ENCODE measurements at places on chromosomes 6 and 20.
A peak's percentile ranks its signal among the peaks of the same experiment; 100 is the strongest.

DNA sequence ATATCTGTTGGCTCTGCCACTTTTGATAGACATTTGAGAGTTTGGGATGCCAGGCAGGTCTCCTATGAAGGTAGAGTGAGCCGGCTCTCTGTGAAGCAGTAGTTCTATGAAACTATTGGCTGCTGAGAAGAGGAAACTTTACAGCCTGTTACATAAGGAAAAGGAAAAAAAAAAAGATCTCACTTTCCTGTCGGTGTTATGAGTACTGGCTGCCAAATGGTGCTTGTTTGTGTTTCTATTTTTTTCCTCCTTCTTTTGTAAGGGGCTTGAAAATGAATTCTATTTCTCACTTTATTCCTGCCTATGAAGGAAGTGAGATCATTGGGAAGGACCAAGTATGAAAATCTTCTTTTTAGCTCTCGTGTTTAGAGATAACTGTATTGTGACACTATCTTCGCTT is 73.1 kb upstream of the CLDN20 start:
- DNase-seq, result no peak

DNA sequence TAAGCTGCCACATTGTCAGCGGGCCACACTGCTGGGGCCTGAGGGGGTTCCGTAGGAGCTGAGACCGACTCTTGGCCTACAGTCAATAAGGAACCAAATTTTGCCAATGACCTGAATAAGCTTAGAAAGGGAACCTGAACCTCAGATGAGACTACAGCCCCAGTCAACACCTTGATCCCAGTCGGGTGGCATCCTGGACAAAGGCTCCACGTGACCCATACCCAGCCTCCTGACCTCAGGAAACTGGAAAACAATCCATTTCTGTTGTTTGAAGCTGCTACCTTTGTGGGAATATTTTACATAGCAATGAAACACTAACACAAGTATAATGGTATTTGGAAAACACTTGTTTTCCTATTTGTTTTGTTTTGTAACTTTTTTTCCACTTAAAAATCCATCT is 179.9 kb upstream of the RALGAPA2 start:
- no peak for DNase-seq

GRCh38 chr20:43926287-43927050 is 11.8 kb downstream of the TOX2 start:
- DNase-seq, result no peak

DNA sequence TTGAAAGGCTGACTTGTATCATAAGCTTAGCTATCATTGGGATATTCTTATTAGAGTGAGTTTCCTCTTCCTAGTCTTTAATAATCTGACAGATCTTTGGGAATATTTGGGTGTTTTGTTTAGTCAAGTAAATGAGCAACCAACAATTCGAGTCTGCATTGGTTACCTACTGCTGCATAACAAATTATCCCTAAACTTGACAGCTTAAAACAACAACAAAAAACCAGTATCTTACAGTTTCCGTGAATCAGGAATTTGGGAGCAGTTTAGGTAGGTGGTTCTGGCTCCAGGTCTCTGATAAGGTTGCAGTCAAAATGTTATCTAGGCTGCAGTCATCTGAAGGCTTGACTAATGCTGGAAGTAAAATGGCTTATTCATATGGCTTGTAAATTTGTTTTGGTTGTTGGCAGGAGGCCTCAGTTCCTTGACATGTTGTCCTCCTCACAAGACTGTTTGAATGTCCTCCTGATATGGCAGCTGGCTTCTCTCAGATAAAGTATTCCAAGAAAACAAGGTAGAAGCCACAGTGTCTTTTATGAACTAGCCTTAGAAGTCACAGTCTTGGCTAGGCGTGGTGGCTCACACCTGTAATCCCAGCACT is 7.2 kb downstream of the GTF3C6 start:
- DNase-seq, result no peak

DNA sequence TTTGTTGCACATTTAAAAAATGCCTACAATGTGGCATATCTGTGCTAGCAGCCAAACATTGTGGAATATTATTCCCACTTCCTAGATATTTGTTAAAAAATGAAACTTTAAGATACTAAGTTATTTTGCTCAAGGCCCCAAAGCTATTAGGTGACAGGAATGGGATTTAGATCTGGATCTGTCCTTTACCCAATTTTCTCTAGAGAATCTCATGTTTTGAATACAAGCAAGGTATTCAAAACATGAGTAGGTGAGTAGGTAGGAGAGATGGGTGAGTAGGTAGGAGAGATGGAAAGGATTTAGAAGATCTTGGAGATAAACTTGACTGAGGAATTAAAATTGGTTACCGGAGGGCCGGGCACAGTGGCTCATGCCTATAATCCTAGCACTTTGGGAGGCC is 61.2 kb upstream of the AKIRIN2 start:
- no peak for DNase-seq

- no peak for DNase-seq
Observed at GRCh38 chr6:44740566-44741120, 353.1 kb downstream of the CDC5L start.

- no peak for DNase-seq
Observed at GRCh38 chr6:24974182-24975171, 38.7 kb upstream of the RIPOR2 start.

DNA sequence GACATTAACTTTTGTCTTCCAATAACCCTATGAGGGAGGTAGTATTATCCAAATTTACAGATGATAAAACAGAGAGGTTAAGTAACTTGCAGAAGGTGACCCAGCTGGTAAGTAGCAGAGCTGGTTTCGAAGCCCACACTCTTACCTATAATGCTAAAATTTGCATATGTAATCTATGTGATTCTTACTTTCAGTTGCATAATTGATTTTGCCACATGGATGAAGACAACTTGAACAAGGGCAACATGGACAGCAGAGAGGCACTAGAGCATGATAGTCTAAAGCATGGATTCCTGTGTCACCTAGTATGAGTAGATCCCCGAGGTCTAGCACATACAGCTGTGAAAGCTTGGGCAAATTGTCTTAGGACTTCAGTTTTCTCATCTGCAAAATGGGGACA is 117.6 kb upstream of the DTNBP1 start:
- no peak for DNase-seq

DNA sequence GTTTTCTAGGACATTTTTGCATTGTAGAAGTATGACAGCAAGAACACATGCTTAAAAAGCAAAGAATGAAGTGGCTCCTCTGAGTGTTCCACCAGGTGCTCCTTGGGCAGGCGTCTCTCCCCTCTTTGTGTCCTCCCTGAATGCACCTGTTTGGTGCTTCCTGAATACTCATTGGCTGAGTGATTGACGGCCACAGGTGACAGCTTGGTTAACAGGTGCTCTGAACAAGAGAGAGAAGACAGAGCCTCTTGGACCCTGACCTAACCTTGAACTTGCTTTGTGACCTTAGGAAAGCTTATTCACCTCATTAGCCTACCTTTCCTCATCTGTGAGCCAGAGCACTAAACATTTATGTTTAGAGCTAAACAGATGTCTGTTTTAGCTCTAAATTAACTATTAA is 93.7 kb downstream of the TULP4 start:
- DNase-seq, result no peak

GRCh38 chr6:99979953-99980352 is 14.1 kb downstream of the MCHR2 start:
- no peak for DNase-seq

- no peak for DNase-seq
Observed at GRCh38 chr20:25046181-25046641, 11.7 kb downstream of the ACSS1 start.

DNA sequence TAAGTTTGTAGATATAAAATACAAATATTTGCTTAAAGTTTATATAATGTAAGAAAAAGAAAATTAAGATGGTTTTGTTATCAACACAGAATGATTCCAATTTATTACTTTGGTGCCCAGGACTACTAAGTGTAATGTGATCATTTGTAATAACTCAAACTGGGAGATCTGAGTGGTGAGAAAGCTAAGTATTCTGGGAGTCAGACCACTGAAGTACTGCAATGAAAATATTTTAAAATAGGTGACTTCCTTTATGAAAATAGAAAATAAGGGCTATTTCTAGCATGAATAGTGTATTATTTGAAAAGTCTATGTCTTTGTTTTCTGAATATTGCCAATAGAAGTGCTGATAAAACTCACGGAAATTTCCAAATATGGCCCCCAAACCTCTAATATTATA is 305.6 kb upstream of the MAN1A1 start:
- no peak for DNase-seq

- no peak for DNase-seq
Observed at GRCh38 chr6:52554684-52555280, 22.1 kb downstream of the TRAM2 start.

GRCh38 chr6:35844290-35844689 is 39.1 kb downstream of the LHFPL5 start:
- DNase-seq, result no peak

DNA sequence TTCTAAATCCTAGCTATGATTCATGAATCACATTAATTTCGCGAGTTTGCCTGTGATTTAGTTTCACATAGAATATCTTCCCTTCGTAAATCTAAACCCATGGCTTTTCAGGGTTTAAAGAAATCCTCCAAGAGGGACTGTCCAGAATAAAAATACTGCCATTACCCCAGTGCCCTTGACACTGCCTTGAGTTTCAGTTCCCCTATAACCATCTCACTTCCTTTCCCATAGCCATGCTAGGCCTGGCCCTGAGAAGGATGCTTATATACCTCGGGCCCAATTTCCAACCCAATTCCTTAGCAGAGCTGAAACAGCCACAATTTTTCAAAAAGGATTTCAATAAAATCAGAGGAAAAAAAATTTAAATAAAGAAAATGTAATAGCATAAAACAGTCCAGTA is 697.3 kb downstream of the FRK start:
- DNase-seq, result no peak

DNA sequence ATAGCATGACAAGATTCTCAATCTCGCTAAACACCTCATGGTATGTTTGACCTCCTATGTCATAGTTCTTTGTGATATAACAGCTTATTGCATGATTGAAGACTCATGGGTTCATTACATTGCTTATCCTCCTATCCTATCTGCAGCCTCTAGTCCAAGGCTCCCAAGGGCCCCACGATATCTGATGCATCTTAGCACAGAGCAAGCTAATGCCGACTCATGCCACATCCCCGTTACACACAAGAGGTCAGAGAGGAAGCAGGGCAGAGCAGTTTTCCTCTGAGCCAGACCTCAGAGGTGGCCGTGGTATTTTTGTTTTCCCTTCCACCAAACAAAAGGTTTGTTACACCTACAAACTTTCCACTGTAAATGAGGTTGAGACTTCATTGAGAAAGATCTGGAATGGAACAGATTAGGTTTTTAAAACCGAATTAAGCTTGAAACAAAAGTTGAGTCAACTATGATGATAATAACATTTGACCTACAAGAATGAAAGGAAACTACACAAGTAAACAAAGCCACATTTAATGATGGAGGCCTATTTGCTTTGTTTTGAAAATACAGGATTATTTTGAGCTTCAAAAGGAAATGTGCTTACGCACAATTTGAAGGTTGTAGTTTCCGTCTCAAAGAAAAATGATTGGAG is 133.9 kb upstream of the MYLIP start:
- DNase-seq, result no peak

- DNase-seq, result no peak
Observed at GRCh38 chr20:56806952-56807517, 177.9 kb downstream of the TFAP2C start.

DNA sequence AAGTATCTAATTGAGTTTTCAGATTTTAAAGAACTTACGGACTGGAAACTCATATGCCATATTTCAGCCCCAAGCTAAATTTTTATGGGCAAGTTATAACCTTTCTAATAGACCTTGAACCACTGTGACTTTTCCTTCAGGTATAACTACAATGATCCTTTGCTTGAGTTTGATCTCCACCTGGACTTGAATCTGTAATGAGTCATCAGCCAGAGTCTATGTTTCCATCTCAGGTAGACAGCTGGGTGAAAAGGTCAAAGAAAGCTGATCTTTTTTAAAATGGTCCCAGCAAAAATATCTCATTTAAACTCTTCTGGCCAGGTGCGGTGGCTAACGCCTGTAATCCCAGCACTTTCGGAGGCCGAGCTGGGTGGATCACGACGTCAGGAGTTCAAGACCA is 88.4 kb upstream of the SGK1 start:
- DNase-seq, result no peak

DNA sequence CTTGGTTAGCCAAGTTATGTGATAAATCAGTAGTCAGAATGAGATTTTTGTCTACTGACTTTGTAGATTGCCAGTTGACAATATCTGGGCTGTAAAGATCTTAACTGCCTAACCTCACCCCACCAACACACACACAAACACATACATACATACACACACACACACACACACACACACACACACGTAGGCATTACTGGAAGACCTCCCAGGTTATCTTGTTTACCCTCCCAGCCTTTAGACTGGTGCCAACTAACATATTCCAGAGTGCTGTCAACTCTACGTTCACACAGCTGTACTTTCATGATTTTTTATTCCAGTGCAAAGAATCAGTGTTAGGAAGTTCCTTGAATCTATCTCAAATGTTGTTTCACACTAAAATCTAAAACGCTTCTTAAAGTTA is 38.9 kb downstream of the BMP5 start:
- DNase-seq, result no peak

DNA sequence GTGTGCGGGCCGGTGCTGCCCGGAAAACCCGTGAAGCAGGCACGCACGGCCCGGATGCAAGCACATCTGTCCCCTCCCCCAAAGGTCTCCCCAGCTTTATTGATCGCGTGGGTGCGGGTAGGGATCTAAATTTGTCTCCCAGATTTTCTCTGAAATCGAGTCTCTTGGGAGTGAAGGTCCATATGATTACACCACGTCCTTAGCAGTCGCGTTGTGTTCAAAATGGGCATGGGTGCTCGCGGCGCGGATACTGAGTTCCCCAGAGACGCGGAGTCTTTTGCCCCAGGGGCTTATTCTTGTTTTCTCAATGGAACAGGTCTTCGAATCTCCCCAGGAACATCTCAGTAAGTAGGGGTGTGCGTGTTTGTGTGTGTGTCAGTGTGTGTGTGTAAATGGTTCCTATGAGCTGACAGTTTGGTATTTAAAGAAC is 2.8 kb upstream of the ZNF292 start:
- peak; percentile 11 for DNase-seq

DNA sequence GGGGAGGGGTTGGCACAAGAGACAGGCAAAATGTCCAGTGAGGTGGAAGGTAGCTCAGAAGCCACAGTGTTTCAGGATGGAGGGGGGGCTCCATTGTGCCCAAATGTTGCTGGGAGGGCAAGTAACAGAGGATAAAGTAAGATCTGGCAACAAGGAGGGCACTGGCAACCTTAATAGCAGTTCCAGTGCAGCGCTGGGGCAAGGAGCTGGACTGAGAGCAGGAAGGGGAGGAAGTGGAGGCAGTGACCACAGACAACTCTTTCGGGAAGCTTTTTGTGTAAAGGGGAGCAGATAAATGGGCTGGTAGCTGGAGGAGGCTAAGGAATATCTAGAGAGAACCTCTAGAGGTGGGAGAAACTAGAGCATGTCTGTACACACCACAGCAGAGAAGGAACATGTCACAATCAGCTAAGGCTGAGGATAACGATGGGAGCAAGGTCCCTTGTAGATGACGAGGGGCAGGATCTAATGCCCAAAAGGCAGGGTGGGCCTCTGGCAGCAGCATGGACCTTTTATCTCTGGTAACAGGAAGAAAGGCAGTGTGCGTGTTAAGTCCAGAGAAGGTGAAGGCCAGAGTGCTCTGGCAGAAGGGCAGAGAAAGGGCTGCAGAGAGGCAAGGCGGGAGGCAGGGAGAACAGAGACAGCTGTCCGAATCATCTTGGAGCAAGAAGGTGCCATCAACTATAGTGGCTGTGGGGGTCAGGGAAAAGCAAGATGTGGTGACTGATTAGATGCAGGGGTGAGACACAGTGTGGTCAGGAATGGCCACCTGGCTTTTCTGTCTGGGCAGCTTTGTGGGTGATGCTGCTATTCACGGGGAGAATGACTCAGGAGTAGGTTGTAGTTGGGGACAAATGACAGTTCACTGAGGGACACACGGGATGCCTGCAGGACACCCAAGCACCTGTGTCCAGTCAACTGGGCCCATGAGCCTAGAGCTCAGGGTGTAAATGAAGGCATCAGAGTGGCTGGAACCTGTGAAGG is 17.4 kb downstream of the TMEM242 start:
- no peak for DNase-seq
